Stromal cell of bone marrow (primary cell): ENCODE measurements at places on chromosomes 5 and 9.

DNA sequence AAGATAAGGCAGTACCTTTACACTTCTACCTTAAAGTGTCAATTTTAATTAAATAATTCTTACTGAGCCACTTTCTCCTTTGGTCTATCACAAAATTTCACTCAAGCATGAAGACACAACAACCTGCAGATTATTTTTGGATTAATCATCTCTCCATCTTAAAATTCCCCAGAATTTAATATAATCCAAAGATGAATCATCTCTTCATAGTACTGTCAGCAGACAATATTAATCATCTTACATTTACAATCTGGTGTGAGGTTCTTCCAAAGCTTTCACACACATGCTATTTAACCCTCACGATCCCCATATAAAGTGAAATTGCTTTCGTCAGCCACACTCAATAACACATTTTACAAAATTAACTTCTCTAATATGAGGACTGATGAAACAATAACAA lies 43.0 kb downstream of the LHFPL2 start:
- no peak for DNase-seq

DNA sequence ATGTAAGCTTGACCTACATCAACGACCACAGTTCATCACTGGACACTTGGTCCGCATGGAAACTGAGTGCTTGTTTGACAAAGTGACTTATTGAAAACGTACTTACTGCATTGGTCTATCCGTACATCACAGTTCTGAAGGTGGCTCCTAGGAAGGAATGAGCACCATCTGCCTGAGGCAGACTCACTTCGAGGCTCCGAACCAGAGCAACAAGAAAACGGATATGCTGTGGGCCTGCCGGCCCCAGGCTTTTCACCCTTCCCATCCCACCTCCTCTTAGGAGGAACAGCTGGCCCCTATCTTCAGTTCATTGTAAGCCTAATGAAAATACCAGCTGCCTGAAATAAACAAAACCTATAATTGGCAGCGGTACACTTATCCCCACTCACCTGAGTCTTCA lies 67.2 kb upstream of the TSLP start:
- DNase-seq: no peak

DNA sequence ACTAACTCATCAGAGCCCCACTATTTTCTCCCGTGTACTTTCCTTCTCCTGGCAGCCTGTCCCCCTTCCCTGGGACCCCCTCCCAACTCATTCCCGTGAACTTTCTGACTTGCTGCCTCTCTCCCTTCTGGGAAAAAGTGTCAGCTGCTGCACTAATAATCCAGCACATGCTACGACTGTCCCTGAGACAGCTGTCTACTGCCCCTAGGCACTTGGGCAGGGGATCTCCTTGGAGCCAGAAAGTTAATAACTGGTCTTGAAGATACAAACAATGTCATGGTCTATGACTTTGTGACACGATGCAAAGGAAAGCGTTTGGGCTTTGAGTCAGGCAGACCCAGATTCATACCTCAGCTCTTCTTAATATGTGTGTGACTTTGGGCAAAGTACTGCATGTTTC lies 10.1 kb upstream of the RNF183 start:
- no peak for DNase-seq

GRCh38 chr5:167392240-167392639 lies 899.2 kb upstream of the WWC1 start:
- no peak for DNase-seq

DNA sequence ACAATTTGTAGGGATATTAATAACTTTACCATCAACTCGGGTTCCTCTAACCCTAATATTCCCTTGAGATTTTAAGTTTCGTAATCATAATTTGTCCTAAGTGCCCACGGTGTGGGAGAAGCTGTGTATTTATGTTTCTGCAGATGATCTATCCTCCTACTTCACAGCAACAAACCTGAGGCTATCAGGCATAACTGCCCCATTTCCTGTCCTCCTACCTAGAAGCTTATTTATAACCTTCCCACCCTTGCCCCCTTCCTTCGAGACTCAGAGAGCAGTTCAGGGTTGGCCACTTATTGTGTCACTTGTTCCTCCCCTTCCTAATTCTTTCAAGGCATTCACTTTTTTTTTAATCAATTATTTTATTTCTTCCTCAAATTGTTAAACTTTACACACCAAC lies 29.6 kb upstream of the LCP2 start:
- DNase-seq: no peak

DNA sequence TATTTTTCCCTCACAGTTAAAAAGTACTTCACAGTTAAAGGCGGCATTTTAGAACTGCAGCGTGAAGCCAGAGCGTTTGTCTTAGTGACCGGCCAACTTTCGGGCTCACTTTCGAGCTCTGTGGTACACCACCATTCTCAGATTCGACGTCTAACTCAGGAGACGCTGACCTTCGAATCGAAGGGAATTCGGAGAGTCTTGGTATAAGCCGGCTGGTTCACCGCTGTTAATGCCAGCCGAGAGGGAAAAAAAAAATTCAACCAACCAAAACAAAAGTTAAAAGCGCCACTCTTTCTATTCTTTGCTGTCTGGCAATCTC lies 544 bp upstream of the SNX24 start:
- DNase-seq: no peak

GRCh38 chr5:126978258-126978657 lies 52.1 kb downstream of the MARCHF3 start:
- DNase-seq: no peak

GRCh38 chr9:132184124-132184523 lies 22.3 kb downstream of the NTNG2 start:
- DNase-seq: no peak

DNA sequence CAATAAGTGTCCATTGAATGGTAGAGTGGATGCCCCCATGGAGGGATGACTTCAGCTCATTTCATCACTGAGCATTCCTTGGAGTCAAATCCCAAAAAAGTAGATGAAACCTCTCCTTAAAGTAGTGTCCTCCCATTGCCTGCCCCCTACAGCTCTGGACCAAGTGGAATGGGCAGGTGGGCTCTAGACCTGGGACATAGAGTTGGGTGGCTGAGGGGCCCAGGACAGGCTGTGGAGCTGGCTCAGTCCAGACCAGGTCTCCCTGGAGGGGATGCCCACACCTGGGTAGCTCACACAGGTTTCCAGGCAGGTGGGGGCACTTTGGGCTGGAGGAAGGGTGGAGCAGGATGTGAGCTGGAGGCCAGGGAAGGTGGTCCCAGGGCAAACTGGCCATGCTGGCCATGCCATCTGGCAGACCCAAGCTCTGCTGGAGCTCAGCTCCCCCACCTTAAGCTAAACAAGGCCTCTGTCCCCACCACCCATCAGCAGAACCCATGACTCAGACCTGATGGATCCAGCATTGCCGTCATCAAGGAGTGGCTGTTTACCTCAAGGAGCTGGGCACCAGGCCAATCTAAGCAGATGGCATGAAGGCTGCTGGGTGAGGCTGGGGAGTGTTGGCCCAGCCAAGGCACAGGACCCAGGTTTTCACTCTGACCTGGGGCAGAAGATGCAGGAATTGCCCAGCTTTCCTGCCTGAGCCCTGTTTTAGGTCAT lies 6.2 kb upstream of the SPINK4 start:
- peak; percentile 80 for DNase-seq

DNA sequence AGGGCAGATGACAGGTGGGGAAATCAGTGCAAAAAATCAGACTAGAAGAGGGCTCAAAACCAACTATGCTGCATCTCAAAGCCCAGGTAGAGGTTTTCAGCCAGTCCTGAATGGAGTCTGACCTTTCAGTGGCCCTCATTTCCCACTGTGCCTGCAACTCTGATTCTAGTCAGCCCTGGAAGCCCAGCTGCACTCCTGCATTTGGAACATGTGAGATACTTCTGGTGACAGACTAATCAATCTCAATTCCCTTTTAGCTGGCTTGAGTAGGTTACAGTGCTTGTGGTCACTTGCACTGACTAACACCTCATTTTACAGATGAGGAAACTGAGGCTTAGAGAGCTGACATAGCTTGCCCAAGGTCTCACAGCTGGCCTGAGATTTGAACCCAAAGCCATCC lies 7.9 kb upstream of the ACSL6 start:
- no peak for DNase-seq

GRCh38 chr5:143154510-143155370 lies 248.7 kb downstream of the NR3C1 start:
- no peak for DNase-seq

DNA sequence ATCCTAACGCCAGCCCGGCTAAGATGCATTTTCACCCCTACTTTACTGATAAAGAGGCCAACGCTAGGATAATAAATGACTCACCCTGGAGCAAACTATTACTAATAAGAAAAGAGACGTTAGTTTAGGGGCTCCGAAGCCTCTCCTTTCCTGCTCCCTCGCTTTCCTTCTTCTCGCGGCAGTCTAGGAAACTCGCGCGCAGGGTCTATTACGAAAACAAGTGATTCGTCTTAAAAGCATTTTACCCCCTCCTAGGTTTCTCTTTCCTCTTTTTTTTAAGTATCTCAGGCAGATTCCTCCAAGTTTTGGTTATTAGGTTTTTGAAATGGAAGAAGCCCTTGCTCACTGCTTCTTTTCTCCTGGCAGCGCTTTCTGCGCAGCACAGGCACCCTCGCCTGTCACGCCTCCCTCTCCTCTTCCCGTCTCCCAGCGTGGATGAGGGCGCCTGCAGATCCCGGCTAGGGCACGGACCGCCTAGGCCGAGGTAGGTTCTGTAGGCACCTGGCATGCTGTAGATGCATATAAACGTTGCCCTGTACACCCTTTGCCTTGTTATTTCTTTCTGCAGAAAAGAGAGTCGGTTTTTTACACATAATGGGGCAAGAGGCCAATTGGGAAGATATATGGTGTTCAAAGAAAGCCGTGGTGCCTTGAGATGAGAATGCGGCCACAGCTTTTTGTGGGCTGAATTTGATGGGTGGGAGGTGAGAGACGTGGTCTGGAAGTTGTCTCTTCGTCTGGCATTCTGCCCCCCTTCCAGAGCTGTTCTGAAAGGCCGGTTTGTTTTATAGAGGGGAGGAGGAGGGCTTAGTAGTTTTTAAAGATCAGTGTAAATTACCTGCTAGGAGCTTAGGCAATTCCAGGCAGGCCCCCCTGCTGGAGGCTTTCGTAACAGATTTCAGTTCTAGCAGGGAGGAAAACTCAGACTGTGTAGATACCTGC lies 983 bp downstream of the GCNT1 start:
- DNase-seq: peak; percentile 36

- DNase-seq: no peak
These were observed 800.9 kb downstream of the DNAH5 start for GRCh38 chr5:13143630-13144029.

- DNase-seq: peak; percentile 25
These were observed 421.4 kb upstream of the WWC1 start for GRCh38 chr5:167870055-167870454.
